ENCODE measurements at places on chromosomes 11 and 22.

GRCh38 chr11:128095466-128095981 is 491.8 kb downstream of the ETS1 start:
- no peak for DNase-seq

DNA sequence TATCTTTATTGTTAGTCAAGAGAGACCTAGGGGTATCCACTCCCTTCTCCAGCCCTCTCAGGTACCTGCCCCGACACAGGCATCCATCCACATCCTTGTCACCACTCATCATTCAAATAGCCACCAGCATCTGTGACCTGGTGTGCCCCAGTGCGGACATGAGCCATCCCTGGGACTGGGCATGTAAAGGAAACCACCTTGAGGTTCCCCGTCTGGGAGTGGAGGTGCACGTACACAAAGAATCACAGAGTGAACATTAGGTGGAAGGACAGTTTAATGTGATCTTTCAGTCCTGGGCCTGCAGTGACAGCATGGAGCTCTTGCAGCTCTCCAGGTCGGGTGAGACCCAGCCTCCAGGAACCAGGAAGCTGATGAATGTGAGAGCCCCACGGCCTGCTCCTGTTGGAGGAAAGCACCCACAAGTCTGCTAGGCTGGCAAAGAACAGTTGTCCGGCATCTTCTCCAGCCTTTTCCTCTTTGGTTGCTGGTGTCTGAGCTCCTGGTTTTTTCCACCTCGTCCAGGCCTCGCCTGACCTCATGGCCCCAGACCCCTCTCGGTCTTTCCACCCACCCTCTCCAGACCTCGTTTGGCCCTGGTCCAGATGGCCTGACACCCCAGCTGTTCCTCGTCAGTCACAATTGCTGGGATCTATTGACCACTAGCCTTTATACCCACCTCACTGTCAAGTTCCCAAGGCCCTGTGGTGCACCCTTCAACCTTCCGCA is 16.5 kb downstream of the PSMD13 start:
- DNase-seq: no peak

DNA sequence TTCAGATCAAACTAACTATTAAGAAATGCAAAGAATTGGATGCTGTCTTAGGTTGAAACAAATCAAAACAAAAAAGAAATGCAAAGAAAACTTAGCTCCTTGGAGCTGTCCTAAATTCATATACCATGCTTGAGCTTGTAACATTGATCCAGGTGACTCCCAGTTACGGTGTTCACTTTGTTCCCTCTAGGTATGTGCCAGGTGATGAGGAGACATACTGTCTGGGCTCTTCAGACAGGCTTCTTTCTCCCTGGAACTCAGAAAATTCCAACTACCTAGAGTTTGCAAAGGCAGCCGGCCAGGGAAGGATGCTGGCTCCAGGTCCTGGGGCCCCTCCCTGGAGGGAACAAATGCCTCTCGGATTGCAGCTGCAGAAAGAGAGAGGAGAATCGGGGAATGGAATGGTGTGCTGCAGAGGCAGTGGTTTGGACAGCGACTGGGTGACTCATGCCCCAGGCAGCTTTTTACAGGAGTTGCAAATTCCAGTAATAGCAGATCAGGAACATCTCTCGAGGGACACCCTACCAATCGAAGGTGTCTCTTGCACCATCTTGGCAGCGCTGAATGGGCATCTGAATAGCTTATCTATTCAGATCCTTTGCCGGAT is 12.3 kb upstream of the ASPHD2 start:
- DNase-seq: no peak

DNA sequence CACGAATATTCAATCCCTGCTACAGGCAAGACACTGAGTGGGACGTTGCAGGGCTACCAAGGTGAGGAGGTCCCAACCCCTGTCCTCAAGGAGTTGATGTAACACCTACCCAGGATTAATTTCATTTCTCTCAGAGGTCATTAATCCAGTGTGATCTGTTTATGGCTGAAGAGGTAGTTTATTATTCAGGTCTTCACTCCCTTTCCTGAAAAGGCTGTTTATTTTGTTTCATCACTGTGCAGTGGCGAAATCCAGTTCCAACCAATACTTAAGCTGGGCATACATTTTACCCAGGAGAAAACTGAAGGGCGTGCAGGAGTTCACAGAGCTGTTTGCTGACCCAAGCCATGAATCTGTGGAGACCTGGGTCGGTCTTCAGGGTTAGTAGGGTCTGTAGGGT is 2.7 kb upstream of the PTPRJ start:
- no peak for DNase-seq

GRCh38 chr11:44799012-44799411 is 72.2 kb downstream of the TSPAN18 start:
- DNase-seq: no peak

DNA sequence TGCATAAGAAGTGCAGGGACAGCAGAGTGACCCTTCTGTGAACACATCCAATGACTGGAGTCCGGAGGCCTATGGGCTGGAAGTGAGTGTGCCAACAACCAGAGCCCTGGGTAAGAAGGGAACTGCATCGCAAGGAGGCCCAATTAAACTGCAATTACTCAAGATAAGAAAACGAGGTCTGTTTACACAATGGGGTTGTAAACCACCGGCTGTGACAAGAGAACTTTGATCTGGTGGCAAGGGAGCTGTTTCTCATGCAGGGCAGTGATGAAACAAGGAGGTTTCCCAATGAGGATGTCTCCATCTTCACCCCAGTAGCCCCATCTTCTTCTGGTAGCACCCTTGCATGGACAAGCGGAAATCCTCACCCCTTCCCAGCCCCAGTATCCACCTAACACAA is 21.5 kb downstream of the ETS1 start:
- DNase-seq: no peak

Measured in stimulated activated CD8-positive, alpha-beta memory T cell treated with anti-CD3 and anti-CD28 coated beads, Interleukin-4, amount 100 ng/mL, for 1 hour (primary cell).